ENCODE measurements at places on chromosomes 13 and 19.

DNA sequence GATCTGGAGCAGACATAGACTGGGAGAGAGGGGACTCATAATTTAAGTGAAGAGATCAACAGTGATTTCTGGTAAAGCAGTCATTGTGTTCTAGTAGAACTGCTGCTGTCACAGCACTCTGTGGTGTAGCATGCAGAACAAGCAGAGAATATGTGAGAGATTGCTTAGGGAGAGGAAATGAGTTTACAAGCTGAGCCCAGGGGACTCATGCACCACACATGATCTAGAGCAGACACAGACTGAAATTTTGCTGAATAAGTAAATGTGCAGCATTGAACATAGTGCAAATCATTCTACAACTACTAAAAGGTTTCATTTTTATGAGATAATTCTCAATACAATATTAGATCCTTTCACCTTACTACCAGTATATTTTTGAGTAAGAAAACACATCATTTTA lies 125.7 kb downstream of the MYO16 start:
- DNase-seq: no peak

GRCh38 chr19:13033819-13034611 lies 38.7 kb downstream of the NFIX start:
- peak; percentile 21 for DNase-seq

GRCh38 chr19:1655131-1655981 lies 2.9 kb upstream of the TCF3 start:
- no peak for DNase-seq

DNA sequence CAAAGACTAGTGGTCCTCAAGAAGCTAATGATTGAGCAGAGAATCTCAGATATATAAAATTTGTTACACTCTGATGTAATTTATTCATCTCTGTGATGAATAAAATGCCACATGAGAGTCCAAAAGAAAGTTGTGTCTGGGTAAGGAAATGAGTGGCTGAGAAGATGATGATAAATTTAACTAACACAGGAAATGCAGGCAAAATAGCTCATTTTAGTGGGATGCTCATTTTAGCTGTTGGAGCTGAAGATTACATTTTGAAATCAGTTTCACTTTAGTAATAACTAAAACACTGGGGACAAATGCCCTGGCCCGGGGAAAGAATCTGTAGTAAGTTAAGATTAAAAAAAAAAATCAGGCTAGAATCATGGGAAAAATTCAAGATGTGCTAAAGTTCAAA lies 35.2 kb downstream of the SPRY2 start:
- no peak for DNase-seq

- no peak for DNase-seq
Measured at GRCh38 chr19:46036744-46037128, 4.1 kb downstream of the IGFL4 start.

DNA sequence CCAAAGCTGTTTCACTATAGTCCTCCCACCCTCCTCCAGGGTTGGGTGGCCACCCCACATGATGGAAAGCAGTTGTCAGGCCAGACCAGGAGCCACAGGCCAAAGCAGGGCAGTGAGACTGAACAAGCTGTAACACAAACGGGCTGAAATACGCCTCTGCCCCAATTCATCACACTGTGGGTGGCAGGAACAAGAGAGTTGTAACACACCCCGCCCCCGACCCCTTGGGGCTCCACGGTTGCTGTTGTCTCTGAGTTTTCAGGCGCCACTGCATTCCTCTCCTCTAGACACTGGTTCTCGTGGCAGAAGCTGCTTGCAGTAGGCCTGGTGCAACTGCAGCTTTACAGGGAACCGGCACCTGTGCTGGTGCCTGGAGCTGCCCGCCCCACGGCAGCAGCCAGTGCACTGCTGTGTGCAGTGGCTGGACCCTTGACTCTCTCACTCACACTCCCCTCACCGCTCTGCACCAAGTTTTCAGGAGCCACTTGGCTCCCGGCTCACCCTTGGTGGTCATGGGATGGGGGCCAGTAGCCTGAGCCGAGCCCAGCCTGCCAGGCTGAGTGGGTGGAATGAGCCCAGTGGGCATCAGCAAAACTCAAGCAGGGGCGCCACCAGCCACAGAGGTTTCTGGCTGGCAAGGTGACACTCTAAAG lies 1314.5 kb upstream of the MIR17HG start:
- DNase-seq: no peak

DNA sequence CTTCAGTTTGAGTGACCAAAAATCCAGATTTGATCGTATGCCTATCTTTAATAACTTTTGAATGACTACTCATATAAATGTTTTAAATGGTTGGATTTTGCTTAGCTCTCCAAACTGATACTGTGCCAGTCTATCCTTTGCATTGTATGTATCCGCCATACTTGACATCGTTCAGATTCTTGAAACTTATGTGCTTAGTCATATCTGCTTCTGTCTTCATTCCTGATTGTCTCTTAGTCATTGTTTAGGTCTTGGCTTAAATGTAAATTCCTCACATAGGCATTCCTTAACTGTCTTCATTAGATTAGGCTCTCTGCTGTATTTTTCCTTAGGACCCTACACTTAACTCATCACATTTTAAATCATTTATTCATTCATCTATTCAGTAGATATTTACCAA lies 126.0 kb downstream of the PCCA start:
- peak; percentile 46 for DNase-seq

GRCh38 chr19:53041366-53041765 lies 3.2 kb upstream of the ERVV-2 start:
- no peak for DNase-seq

DNA sequence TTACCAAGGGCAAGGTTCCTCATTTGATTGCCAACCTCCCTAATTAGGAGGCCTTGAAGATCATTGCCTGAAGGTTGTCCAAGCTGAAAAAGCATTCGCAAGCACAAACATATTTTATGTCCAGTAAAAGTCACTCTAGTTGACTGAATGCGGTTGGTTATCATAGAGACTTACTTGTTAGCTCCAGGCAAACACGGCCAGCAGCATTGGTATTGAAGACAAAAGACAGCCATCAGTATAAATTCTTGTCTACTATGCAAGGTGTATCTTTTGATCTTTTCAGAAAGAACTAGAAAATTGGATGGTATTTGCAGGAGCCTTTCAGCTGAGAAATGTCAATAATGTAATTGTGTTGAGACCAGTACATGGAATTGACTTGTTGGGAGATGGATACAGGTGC lies 129.9 kb downstream of the GPC6 start:
- no peak for DNase-seq

- DNase-seq: no peak
Measured at GRCh38 chr13:71360041-71360440, 507.0 kb downstream of the DACH1 start.

- no peak for DNase-seq
Measured at GRCh38 chr19:7899751-7900378, 3.8 kb upstream of the MAP2K7 start.

DNA sequence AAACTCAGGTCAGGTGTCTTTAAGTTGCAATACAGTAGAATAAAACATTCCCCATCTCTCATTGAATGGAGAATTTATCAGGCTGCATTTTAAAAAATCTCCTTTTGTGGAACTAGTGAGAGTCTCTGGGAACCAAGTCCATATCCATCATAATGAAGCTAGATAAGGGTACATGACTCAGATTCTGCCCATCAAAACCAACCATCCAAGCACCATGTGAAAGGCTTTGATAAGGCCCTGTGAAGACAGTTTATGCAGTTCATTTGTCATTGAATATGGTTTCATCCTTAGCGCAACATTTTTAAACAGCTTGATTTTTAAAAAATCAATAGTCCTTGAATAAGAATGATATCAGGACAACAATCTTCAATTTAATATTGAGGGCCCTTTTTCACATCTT lies 56.3 kb upstream of the DIAPH3 start:
- no peak for DNase-seq

DNA sequence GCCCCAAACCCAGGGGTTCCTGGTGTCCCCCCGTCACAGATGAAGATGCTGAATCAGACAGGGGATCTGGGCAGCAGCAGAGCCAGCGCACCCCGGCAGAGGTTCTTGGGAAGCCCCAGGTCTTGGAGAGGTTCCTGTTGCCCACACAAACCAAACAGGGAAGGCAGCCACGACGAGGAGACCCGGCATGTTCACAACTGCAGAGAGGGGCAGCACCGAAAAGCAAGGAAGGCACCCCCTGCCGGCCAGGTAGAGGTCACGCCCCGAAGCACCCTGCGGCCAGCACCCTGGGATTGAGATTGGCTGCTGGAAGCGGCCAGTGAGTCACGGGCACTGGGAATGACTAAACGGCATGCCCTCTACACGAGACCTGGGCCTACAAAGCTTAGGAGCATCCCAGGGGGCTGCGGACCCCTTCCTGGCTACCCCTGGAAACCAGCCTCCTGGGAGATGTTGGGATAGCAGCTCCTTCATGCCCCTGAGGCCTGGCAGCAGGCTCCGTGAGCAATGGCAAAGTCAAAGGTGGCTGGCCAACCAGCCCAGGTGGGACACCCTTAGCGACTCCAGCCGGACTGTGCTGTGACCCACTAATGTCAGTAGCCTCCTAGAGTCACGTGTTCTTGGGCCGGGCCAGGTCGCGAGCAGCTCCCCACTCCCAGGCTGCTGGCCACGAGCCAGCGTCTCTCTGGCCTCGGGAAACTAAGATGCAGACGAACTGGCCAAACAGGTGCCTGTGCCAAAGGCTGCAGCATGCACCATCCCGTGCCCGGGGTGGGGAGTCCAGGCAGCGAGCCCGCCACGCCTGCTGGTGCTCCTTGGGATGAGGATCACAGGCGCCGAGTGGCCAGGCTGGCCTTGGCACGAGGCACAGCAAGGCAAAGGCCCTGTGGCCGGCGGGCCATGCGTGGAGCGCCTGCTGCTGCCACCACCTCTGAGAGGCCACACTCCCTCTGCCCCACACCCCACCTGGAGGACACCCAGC lies 43.2 kb downstream of the MLLT1 start:
- DNase-seq: no peak

GRCh38 chr13:75968103-75968838 lies 332.1 kb downstream of the LMO7 start:
- no peak for DNase-seq

DNA sequence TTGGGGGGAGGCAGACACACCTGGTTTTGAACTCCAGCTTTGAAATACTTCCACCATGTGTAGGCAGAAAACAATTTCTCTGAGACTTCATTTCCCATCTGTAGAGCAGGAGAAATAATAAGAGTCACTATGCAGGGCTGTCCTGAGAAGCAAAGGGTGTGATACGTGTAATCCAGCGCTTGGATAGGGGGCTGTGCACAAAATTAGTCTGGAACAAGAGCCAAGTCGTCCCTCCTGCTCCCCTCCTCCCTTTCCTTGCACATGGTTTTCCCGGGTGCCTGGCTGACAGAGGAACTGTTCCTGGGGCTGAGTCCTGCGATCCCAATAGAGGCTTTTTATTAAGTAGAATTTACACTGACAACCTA lies 29.6 kb upstream of the UBE2L5 start:
- no peak for DNase-seq

- DNase-seq: no peak
Measured at GRCh38 chr13:59951011-59951410, 212.7 kb downstream of the DIAPH3 start.

DNA sequence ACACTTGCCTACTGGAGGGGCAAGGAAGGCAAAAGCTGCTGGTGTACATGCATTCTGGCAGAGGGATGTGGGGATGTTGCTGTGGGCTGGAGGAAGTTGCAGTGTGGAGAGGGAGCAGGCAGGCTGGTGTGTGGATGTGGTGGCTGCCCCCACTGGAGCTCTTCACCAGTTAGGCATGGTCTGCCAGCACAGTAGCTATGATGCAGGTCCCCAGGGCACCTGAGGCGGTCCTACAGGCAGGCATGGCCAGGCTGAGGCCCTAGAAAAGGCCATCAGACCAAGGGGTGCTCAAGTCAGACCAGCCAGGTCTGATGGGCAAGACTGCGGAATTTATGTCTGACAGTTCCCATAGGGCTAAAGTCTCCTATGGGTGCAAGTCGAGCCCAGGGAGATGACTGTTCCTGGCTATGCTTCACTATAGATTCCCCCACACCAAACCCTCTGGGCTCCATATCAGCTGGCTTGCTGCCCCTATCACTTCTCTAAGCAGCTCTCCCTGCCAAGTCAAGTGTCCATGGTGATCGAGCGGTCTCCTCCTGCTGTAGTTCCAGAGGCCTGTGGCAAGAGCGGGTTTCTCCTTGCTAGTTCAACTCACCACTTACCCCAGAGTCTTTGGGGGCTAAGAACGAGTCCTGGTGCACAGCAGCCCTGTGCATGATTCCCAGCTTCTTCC lies 473.1 kb downstream of the TDRD3 start:
- no peak for DNase-seq

- no peak for DNase-seq
Measured at GRCh38 chr13:112236016-112236415, 140.1 kb upstream of the SPACA7 start.

DNA sequence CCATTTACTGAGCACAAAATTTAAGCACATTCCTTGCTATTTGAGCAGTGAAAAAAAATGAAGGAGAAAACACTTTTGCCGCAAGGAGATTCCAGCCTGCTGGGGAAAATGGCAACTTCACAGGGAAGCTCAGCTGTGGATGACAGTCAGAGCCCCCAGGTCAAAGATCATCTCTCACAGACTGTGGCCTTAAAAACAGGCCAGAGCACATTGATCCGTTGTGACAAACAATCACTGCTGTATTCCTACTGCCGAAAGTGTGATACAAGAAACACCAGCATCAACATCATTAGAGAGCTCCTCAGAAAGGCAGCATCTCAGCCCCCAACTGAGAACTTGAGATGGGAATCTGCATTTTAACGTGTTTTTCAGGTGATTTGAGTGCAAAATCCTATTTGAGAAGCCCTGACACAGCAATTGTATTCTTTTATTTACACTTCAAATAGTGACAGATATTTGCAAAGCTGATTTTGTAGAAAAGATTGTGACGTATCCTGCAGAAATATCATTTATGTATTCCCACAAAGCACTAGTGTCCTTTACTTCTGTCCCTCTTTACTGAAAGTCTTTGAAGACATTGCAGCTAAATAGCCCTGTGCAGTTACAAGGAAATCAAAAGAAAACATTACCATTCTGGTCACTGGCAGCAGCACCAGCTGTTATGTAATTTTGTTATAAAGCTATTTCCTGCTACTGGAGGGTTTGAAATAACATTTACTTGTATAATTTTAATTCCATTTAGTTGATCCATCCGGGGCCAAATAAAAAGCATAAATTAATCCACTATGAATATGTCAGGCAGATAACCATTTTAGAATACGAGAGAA lies 652.0 kb downstream of the LIG4 start:
- no peak for DNase-seq

- no peak for DNase-seq
Measured at GRCh38 chr13:80168089-80168850, 172.7 kb downstream of the SPRY2 start.

DNA sequence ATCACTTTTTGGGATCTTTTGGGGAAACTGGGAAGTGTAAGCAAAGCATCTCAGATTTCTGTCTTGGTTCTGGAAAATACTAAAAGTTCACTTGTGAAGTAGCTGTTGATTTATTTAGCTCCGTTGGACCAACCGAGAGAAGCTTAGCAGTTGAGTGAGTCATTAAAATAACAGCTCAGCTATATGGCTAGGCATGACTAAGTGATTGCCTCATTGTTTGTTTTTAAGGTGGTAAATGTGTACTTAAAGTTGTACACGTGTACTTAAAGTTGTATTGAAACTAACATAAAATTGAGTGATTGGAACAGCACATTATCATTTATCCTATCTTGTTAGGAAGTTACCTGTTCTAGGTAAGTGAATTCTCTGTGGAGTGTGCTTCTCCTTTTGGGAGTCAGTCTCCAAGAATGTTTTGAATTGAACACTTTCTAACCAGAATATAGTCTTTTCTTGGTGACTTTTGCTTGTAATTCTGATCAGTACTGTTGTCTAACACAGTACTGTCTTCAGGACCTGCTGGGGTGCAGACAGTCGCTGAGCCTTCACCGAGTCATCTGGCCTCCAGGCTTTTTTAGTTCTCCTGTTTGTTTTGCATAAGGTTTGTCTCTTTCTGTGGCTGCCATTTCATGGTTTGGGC lies 2.9 kb upstream of the DCUN1D2 start:
- peak; percentile 78 for DNase-seq
